ENCODE measurements at places on chromosomes 16 and 17.

DNA sequence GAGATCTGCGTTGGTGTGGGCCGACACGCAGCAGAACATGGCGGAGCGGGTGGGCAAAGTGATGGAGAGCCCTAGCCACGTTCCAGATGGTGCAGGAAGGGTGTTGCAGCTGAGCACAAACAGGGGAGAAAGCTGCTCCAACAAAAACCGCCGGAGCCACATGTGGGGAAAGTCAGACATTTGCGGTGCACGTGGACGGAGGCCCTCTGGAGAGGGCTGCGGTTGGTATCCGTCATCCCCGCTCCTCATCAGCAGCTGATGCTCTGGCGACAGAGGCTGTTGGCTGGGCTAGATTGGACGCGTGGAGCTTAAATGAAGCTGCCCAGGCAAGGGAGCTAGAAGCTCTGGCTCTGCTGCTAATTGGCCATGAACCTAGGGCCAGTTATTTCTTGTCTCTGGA lies 43.5 kb upstream of the ADCY9 start:
- no peak for DNase-seq
- H3K4me1 ChIP-seq = no peaks in the 10 kb centered on the region
- H3K27ac ChIP-seq = no peak overlapping the region
- H3K36me3 ChIP-seq = no peaks in the 10 kb centered on the region
- no peaks in the 10 kb centered on the region for H3K27me3 ChIP-seq

GRCh38 chr16:11315510-11315909 lies 29.7 kb upstream of the RMI2 start:
- H3K36me3 ChIP-seq = no peaks in the 10 kb centered on the region
- peaks cover 20% of the 10 kb centered on the region for H3K4me1 ChIP-seq
- H3K4me3 ChIP-seq = no peak overlapping the region
- no peak overlapping the region for H3K27ac ChIP-seq
- peak; percentile 91 for DNase-seq

GRCh38 chr17:68870976-68871375 lies 84.2 kb downstream of the ABCA8 start:
- no peaks in the 10 kb centered on the region for H3K36me3 ChIP-seq
- no peaks in the 10 kb centered on the region for H3K4me1 ChIP-seq
- H3K4me3 ChIP-seq = no peak overlapping the region
- H3K27ac ChIP-seq = no peak overlapping the region
- no peaks in the 10 kb centered on the region for H3K27me3 ChIP-seq
- no peak for DNase-seq

DNA sequence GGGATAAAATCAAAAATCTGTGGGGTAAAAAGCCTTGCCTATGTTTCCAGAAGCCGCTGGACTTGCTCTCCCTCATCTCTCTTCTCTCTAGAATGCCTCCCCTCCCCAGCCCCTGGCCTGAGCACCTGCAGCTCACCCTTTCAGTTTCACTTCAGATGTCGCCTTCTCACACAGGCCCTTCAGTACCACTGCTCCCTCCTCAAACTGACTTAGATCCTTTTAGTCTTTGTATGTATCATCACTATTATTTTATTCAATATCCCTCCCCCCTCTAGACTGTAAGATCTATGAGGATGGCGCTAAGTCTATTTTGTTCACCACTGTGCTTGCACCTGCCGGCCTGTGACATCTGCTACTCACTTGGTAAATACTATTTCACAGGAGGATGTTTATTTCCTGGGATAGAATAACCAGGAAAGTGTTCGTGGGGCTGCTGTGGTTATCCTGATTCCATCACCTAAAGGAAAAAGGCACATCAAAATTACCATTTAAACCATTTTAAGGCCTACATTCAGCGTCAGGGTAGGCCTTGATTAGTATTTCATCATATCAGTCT lies 122.3 kb downstream of the MRTFB start:
- DNase-seq = no peak
- no peaks in the 10 kb centered on the region for H3K27me3 ChIP-seq
- no peaks in the 10 kb centered on the region for H3K4me1 ChIP-seq
- H3K27ac ChIP-seq = no peak overlapping the region
- no peaks in the 10 kb centered on the region for H3K36me3 ChIP-seq

GRCh38 chr16:4399001-4399730 lies 17.2 kb downstream of the CORO7 start:
- H3K4me1 ChIP-seq = no peaks in the 10 kb centered on the region
- no peak for DNase-seq
- no peak overlapping the region for H3K4me3 ChIP-seq
- no peak overlapping the region for H3K27ac ChIP-seq
- H3K36me3 ChIP-seq = no peaks in the 10 kb centered on the region

GRCh38 chr17:68603656-68604055 lies 2.5 kb upstream of the FAM20A start:
- H3K36me3 ChIP-seq = no peaks in the 10 kb centered on the region
- no peak for DNase-seq
- peaks cover 13% of the 10 kb centered on the region for H3K27me3 ChIP-seq

GRCh38 chr17:50129728-50130558 lies at the start of gene SAMD14:
SAMD14 (minus strand) TSS chr17:50130160; CDS start chr17:50124959, 5,201 bp downstream.
- DNase-seq = no peak
- peak within 1 kb of the TSS; percentile 67 for H3K4me3 ChIP-seq
- H3K27me3 ChIP-seq = no peaks in the 10 kb centered on the region
- H3K36me3 ChIP-seq = no peaks in the 10 kb centered on the region
- H3K4me1 ChIP-seq = peaks cover 12% of the 10 kb centered on the region

DNA sequence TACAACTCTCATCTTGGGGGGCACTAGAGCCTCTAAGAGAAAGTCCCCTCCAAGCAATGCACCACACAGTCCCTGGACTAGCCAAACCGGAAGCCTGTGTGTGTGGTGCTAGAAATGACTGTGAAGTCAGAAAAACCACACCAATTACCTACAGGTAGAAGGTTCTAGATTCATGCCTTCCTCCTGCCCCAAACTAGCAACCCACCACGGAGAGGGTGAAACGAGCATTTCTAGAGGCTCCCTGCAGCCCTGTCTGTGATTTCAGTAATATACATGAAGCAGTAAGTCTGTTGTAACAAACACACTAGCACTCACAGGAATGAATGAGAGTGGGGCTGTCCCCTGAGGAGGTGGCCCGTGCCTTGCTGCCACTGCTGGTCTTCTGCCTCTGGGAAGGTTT lies 13.6 kb downstream of the ZFHX3 start:
- peaks cover 70% of the 10 kb centered on the region for H3K27me3 ChIP-seq
- peaks cover 10% of the 10 kb centered on the region for H3K4me1 ChIP-seq
- H3K4me3 ChIP-seq = no peak overlapping the region
- no peak for DNase-seq
- H3K27ac ChIP-seq = no peak overlapping the region

- no peak overlapping the region for H3K4me3 ChIP-seq
- no peak overlapping the region for H3K27ac ChIP-seq
- DNase-seq = no peak
- no peaks in the 10 kb centered on the region for H3K4me1 ChIP-seq
- no peaks in the 10 kb centered on the region for H3K27me3 ChIP-seq
Measured at GRCh38 chr16:48788475-48788874, 178.5 kb upstream of the N4BP1 start.

DNA sequence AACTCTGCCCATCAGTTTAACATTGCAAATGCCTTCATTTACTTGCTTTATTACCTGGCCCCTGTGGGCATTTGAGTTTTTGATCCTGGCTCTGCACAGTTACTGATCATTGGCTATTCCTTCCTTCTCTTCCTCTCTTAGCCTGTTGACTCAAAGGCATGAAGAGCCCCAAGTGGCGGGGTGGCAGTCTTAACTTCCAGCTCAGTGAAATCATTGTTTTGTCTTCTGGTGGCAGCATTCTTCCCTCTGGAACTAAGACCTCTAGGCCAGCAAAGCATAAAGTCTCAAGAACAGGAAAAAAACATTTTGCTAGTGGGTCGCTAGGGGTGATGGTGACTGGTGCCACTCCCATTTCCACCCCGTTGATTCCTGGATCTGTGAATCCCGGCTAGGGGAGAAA lies 52.3 kb upstream of the MRTFB start:
- H3K4me1 ChIP-seq = no peaks in the 10 kb centered on the region
- no peaks in the 10 kb centered on the region for H3K27me3 ChIP-seq
- DNase-seq = no peak
- no peak overlapping the region for H3K27ac ChIP-seq

GRCh38 chr17:9115214-9116191 lies 94.2 kb downstream of the NTN1 start:
- H3K4me3 ChIP-seq = no peak overlapping the region
- H3K36me3 ChIP-seq = no peaks in the 10 kb centered on the region
- no peak overlapping the region for H3K27ac ChIP-seq
- no peaks in the 10 kb centered on the region for H3K27me3 ChIP-seq
- DNase-seq = peak; percentile 48
- H3K4me1 ChIP-seq = no peaks in the 10 kb centered on the region

DNA sequence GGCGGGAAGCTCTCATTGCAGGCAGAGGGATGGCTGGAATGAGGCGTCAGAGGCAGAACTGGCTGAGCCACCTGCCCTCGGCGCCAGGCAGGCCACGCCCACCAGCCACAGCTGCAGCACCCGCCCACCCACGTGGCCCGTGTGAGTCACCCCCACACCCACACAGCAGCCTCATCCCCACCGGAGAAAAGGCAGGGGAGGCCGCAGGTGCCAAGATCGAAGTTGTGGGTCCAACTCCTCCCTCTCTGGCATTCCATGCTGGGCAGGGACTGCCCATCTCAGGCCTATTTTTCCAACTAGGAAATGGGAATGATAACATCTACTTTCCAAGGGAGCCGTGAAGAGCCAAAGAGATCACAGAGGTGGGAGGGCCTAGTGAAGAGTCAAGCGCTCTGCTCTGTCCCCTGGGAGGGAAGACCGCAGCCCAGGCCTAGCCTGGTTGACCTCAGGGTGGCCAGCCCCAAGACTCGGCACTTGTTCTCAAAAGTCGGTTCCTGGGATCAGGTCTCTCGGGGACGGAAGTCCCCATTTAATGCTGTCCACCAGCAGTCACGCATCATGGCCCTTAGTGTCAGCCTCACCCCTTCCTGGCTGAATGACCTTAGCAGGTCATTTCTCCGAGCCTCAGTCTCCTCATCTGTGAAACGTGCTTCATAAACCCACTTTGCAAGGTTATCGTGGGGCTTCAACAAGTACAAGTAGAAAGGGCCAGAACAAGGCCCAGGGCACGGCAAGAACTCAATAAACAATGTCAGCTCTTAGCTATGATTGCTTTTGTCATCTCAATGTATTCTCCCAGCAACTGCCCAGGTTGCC lies at the start of gene TRPV3:
Gene TRPV3, minus strand, starts transcription at position 45 of the 816 bp plus-strand sequence. CDS start 2,962 bp downstream, outside the sequence.
- H3K27ac ChIP-seq = no peak within 1 kb of the TSS
- no peak within 1 kb of the TSS for H3K4me3 ChIP-seq
- H3K27me3 ChIP-seq = no peaks in the 10 kb centered on the region
- no peaks in the 10 kb centered on the region for H3K36me3 ChIP-seq
- no peak for DNase-seq

DNA sequence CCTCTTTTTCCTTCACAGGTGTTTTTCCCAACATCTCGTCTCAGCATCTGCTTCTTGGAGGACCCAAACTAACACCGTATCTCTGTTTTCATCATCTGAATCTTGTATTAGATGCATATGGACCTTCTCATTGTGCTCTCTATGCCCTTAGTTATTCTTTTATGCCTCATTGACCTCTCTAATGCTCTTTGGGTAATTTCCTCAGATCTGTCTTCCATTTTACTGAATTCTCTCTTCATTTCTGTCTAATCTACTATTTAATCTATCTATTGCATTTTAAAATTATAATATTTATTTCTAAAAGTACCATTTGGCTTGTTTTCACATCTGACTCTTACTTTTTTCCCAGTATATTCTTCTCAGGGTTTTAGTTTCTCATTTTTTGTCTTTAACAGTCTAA lies 81.1 kb downstream of the PITPNC1 start:
- no peak for DNase-seq
- H3K4me3 ChIP-seq = no peak overlapping the region
- no peaks in the 10 kb centered on the region for H3K36me3 ChIP-seq
- no peaks in the 10 kb centered on the region for H3K4me1 ChIP-seq
- H3K27ac ChIP-seq = no peak overlapping the region
- no peaks in the 10 kb centered on the region for H3K27me3 ChIP-seq

DNA sequence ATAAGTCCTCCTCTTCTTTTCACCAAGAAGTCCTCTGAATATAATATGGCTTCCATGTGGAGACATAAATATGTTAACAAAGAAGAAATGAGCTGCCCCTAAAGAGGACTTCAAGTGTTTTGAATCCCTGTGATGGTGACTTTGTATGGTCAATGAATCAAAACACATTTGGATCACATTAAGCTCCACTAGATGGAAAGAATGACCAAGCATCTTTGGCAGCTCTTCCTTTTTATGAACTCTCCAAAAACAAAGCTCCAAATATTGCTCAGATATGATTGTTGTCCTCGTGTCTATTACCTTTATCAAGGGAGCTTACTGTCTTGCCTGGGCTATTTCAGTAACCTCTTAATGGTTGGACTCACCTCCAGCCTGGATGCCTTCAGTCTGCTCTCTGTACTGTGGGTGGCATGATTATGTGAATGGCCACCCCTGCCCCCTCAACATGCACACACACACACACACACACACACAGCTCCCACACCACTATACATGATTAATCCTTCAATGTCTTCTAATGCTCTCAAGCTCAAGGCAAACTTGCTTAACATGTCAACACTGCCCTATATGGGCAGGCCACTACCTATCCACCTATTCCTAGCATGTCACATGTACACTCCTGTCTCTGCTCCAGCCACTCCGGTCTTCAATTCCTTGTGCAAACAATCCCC lies 346.6 kb upstream of the SALL1 start:
- H3K4me1 ChIP-seq = peaks cover 3% of the 10 kb centered on the region
- H3K27me3 ChIP-seq = no peaks in the 10 kb centered on the region
- H3K36me3 ChIP-seq = no peaks in the 10 kb centered on the region
- H3K4me3 ChIP-seq = no peak overlapping the region

GRCh38 chr17:68910251-68910705 lies 44.9 kb downstream of the ABCA8 start:
- DNase-seq = no peak
- no peaks in the 10 kb centered on the region for H3K4me1 ChIP-seq
- no peaks in the 10 kb centered on the region for H3K27me3 ChIP-seq
- H3K4me3 ChIP-seq = no peak overlapping the region

DNA sequence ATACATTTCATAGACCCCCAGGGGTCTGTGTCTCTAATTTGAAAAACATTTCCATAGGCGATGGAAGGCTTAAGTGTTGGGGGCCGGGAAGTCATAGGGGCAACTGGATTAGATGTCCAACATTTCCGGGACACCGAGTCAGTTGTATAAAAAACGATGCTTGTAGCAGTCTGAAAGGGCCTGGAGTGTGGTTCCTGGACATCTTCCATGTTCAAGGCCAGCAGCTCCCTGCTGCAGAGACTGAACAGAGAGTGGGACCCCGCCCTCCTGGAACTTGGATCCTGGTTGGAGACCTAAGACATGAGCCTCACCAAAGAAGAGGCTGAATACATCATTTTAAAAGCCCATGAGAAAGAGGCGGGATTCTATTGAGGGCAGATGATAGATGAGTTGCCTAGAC lies 82.0 kb upstream of the ZNF423 start:
- no peaks in the 10 kb centered on the region for H3K36me3 ChIP-seq
- H3K4me3 ChIP-seq = no peak overlapping the region
- H3K27me3 ChIP-seq = no peaks in the 10 kb centered on the region
- no peak overlapping the region for H3K27ac ChIP-seq
- no peaks in the 10 kb centered on the region for H3K4me1 ChIP-seq

Measured in iPS DF 6.9 (cell line).